Stimulated activated CD8-positive, alpha-beta memory T cell treated with anti-CD3 and anti-CD28 coated beads, Interleukin-4, amount 100 ng/mL, for 24 hours (primary cell): ENCODE measurements at places on chromosomes 12 and 14.

DNA sequence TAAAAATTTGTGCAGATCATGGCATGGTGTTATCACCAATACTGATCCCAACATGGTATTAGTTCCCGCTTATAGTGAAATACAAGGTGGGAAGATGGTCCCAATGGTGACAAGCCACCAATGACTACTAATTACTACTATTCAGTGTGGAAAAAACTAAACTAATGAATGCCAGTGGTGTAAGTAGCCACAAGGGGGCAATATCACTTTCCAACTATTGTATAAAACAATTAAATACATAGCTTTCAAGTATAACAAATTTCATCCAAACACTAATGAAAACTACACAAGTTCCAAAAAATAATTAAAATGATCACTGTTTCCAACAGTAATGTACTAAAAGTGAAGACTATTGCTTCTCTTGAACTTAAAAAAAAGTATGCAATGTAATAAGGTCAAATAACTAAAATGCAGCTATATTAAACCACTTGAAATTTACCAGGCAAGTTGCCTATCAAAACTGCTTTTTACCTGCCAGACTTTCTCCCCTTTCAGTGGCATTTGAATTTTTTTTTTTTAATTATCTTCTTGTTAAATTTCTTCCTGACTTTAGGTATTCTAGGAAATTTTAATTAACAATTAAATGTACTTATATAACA lies 58.0 kb downstream of the PAPLN start:
- no peak for DNase-seq

GRCh38 chr14:26180221-26180620 lies 417.6 kb downstream of the NOVA1 start:
- DNase-seq, result no peak

DNA sequence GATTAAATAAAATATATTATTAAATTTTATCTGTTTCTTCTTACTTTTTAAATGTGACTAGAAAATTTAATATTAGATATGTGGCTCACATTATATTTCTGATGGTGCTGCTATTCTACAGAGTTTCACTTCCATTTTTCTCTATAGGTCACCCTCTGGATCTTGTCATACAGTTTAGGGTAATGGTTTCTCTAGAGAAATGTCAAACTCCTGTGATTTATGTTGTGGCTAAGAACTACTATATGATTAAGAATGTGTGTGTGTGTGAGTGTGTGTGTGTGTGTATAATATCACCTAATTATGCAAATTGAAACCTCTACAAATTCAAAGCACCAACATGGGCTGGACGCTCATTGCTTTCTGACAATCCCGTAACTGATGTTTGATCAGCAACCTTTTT lies 325.9 kb downstream of the ADAMTS20 start:
- no peak for DNase-seq

DNA sequence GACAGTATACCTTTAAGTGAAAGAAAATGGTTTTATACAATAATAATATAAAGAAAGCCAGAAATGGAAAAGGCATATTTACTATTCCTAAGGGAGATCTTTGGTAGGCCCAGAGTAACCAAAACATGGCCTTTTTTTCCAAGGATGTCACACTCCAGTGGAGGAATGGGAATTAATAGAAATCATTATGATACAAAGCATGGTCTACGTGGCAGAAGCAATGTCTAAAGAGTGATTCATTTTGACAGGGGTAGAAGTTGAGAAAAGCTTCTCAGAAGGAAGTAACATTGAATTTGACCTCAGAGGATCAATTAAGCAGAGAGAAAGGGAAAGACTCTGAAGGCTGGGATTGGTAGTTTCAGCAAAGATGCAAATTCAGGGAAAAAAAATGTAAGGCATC lies 208.6 kb downstream of the BTG1 start:
- no peak for DNase-seq

DNA sequence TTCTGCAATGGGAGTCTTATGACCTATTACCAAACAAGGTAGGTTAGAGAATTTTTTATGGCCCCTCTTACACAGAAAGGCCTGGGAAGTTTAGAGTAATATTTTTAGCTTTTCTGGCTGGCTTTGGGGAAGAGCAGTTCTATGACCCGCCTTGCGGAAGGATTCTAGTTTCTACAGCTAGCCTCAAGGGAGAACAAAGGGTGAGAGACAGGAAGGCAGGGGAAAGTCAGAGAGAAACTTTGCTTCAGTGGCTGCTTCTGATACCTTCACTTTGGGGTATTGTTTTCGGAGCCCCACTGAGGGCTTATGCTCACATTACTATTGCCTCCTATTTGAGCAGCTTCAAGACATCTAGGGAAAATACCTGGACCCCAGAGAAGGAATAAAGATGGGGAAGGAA lies 80.7 kb upstream of the NUDT4 start:
- no peak for DNase-seq

GRCh38 chr14:37600880-37601741 lies 5.7 kb downstream of the TTC6 start:
- no peak for DNase-seq

GRCh38 chr12:113413488-113413939 lies 8.7 kb upstream of the SDSL start:
- DNase-seq, result no peak

GRCh38 chr12:92537290-92537960 lies 165.4 kb upstream of the PLEKHG7 start:
- no peak for DNase-seq
